T-helper 2 cell treated with Interferon-gamma antibody and Interleukin-4, amounts not matched to agents 5 μg/mL and 100 μg/mL, for 36 hours (primary cell): ENCODE measurements at places on chromosomes 6 and 20.

GRCh38 chr6:138817799-138818198 lies 21.9 kb downstream of the ECT2L start:
- peak; percentile 67 for DNase-seq

GRCh38 chr6:34207695-34208443 lies 28.8 kb upstream of the HMGA1 start:
- DNase-seq: peak; percentile 50

- no peak for DNase-seq
These were observed 83.7 kb upstream of the RALY start for GRCh38 chr20:33910056-33910455.

- DNase-seq: no peak
These were observed 244.6 kb downstream of the HAO1 start for GRCh38 chr20:7695635-7696034.

GRCh38 chr6:149470948-149471347 lies 13.9 kb downstream of the ZC3H12D start:
- no peak for DNase-seq

DNA sequence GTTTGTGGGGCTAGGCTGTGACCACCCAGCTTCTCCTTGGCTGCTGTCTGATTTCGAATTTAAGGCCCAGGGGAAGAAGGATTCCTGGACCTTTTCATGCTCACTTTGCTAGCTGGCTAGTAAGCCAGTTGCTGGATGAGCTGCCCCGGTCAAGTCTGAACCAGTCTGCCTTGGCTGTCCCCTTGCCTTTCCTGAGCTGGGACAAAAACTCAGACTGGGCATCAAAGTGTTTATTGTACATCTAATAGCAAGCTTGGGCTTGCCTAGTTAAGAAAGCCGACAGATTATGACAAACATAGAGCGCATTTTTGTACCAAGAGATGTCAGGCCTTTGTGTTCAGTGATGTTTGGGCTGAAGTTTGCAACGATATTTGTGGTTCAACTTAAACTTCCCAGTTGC lies 750 bp upstream of the PAK5 start:
- DNase-seq: no peak

DNA sequence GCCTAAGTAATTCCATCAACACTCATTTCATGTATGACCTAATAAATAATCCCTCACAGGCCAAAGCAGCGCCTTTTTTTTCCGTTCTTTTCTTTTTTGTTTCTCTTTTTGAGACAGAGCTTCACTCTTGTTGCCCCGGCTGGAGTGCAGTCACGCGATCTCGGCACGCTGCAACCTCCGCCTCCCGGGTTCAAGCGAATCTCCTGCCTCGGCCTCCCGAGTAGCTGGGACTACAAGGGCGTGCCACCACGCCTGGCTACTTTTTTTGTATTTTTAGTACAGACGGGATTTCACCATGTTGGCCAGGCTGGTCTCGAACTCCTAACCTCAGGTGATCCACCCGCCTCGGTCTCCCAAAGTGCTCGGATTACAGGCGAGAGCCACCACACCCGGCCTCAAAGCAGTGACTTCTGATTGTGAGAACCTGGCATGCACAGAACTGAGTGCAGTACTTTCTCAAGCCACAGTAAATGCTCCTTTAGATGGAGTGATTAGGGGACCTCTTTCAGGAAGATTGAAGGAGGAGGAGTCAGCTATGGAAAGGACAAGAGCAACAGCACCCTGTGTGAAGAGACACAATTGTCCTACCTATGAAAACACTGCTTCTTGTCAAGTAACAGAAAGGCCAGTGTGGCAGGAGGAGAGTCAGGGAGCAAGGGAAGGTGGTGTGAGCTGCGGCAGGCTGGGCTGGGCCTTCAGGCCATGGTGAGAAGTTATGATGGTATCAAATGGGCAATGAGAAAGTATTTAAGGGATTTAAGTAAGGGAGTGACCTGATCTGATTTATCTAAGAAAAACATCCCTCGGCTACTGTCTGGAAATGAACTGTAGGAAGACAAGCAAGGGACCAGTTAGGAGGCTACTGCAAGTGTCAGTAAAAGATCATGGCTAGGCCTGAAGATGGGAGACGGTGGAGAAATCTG lies 1.7 kb upstream of the SCAF8 start:
- DNase-seq: no peak

- DNase-seq: no peak
These were observed 38.5 kb downstream of the TSPYL4 start for GRCh38 chr6:116215414-116215813.

DNA sequence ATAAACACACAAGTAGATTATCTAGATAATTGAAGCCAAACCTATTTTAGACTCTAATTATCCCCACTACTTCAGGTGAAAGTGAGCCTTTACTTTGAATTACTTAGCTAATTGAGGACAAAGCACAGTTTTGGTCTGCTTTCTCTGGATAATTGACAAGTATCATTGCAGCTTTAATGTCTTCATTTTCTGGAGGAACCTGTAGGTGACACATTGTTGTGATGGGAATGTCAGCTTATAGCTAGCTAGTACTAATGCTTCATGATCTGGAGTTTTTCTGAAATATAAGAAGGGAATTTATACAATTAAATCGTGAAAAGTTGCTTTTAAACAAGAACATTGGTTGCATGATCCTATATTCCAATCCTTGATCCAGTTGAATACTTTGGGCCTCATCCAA lies 319.3 kb upstream of the CITED2 start:
- DNase-seq: no peak

- DNase-seq: no peak
These were observed 36.5 kb downstream of the CDH26 start for GRCh38 chr20:59994697-59995122.

GRCh38 chr6:26116267-26116666 lies 29.0 kb downstream of the HFE start:
- no peak for DNase-seq
